ENCODE measurements at places on chromosomes 2 and 18.

DNA sequence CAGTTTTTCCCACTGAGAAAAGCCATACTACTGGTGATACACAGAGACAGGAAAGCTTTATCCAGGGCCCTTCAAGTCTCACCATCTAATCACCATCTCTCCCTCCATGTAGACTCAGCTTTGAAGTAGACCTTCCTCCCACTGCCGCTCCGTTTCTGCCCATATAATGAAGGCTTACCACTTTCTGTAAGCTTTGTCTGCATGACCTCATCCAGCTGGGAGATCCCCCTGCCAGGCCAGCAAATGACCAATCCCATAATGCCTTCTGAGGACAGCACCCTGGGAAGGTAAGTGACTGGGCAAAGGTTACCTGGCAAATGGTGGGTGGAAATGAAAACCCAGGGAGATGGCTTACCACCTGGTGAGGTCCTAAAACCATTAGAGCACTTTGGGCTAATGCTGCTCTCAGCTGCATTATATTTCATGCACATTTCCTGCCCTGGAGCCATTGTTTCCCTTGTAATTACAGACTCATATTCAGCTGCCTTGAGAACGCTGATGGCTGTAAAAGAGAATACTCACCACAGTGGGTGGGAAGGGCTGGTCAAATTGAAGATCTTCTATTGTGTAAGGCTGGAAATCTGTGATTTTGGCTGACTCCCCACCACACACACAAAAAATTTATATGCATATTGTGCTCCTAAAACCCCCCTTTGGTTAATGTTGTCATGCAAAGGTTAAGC, 350.7 kb upstream of the SYT4 start:
- DNase-seq, result no peak

DNA sequence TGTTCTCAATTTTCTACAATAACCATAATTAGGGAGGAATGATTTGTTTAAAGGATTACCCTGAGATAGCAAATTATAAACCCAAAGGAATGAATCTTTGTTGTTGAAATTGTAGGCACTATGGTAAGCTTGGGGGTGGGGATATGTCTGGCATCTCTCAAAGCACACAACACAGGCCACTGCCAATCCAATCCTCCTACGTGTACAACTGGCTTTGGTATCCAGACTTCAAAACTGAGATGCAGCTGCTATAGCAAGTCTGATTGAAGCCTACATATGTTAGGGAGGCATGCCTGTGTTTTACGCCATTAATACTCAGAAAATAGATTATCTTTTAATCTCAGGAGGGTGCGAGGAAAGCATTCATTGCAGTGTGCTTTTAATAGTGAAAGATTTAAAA, 5.9 kb upstream of the NCOA1 start:
- DNase-seq, result no peak

- DNase-seq, result no peak
These were observed 58.8 kb downstream of the FECH start for GRCh38 chr18:57527556-57528229.

DNA sequence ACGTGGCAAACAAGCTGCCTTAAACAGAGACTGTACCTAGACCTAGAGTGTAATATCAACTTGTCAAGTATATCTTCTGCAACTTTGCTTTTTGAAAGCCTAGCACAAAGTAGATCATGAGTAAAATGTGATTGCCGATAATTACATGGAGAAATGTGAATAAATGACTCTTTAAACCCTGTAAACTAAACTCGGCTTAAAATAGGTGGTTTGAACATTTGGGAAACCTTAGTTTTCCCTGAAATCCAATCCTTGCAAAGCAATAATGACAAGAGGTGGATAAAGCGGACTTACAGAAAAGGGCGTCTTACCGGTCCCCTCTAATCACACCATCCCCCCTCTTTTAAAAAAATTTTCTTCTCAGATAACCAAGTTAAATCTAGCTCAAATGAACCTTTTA, 549 bp upstream of the PSMD14 start:
- DNase-seq, result no peak

- DNase-seq, result no peak
These were observed 9.3 kb upstream of the OTOF start for GRCh38 chr2:26487192-26487591.

DNA sequence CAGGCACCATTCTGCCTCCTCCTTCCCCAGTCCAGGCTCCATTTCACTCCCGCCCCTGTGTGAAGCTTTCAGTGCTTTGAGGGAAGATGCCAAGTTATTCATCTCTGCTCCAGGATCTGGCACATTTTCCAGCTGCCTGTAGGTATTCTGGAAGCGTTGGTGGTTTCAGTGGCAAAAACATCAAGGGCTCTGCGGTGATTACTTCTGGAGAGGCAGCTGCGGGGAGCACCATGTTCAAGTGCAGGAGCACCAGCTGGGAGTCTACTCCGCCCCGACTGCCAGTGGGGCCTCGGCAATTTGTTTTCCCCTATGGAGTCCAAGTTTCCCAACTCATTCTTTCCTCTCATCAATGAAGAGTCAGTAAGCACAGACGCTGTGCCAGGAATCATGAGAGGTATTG, 211.7 kb downstream of the CLIP4 start:
- no peak for DNase-seq

DNA sequence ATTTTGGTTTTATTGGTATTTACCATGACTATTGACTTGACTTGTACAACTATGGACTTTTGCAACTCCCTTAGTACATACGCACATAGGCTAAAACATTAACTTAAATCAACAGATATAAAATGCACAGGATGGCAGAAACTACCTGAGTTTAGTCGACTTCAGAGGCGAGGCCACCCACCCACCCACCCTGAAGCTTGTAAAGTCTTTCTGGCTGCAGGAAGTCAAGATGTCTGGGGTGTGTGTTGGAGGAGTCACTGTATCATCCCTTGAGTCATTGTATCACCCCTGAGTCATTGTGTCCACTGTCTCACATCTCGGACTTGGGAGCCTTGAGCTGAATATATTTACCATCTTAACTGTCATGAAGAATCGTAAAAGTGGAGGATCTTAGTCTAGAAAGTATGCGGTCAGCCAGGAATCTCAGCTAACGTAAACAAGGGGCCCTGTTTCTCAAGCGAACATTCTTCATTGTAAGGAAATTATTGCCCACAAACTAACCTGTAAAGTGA, 140.0 kb upstream of the ST6GAL2 start:
- DNase-seq, result no peak

DNA sequence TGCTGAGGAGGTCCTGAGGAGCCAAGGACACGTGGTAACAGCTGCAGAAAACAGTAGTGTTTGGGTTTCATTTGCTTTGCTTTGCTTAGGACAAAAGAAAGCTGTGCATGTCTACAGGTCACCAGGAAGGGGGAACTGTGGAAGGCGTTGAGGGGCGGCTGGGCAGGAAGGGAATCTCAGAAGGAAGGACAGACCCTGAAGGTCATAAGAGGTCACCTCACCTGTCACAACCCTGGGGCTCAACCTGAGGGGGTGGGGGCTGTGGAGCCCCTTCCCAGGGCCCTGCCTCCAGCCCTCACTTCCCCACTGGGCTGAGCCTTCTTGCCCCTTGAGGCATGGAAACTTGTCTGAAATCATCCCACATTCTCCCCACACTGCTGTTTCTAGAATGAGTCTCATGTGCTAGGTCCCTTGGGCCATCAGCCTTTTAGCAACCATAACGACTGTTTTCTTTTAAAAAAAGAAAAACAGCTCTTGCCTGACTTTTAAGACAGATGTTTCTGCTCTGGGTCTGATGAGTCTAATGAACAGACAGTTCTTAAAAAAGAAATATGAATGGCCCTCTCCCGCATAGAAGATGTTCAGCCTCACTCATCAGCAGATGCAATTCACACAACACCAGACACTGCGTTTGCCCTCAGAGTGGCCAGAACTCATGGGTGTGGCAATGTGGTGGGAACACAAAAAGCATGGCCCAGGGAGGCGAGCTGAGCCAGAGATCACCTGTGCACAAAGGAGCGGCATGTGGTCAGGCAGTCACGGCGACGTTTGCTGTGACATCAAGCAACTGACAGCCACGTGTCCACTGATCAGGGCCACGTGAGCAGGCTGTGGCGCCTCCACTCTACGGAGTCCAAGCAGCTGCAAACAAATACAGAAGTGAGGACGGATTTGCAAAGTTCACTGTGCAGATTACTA, 84.0 kb downstream of the SEPTIN10 start:
- DNase-seq, result peak; percentile 36

GRCh38 chr2:231931481-231931915, 5.3 kb upstream of the NPPC start:
- DNase-seq, result no peak

GRCh38 chr18:13423352-13423751, 204.8 kb downstream of the LDLRAD4 start:
- DNase-seq, result peak; percentile 9

GRCh38 chr18:3688690-3689089, 238.7 kb downstream of the TGIF1 start:
- peak; percentile 63 for DNase-seq
